Activated gamma-delta T cell (primary cell): ENCODE measurements at places on chromosomes 2 and 18.
A peak's percentile ranks its signal among the peaks of the same experiment; 100 is the strongest.

GRCh38 chr2:63424329-63425078 lies 163.8 kb downstream of the WDPCP start:
- DNase-seq: no peak

- DNase-seq: no peak
These were observed 61.3 kb downstream of the NUP35 start for GRCh38 chr2:183185534-183185933.

DNA sequence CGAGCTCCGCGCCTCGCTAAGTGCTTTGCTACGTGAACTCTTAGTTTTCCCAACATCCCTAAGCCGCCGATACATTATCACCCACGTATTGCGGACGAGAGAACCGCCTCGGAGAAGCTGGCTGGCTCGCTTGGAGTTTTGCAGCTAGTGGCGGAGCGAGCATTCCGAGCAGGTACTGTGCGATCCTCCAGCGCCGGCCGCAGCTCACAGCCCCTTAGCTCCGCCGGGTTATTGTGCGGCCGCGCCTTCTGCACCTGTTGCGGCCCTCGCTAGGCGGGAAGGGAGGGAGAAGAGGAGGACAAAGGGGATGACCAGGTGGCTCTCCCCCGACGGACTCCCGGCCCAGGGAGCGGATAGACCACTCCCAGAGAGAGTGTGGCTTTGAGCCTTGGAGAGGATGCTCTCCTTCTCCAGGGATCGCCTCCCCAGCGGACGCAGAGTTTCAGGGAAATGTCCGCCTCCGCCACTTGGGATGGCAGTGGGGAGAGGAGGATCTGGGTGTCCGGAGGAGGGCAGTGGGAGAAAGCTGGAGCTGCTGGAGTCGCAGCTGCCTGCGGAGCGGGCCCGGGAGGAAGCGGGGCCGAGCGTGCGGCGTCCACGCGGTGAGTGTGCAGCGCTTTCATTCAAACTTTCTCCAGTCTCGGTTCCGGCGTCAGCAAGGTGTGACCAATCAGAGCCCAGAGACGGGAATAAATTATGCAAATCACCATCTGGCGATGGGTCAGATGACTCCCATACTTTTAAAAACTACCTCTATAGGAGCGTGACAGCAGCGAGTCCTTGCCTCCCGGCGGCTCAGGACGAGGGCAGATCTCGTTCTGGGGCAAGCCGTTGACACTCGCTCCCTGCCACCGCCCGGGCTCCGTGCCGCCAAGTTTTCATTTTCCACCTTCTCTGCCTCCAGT lies at the start of gene LIPG:
LIPG (plus strand) TSS at position 769 of the 905 bp plus-strand sequence. CDS start 252 bp downstream, outside the sequence.
- peak; percentile 18 for DNase-seq

- no peak for DNase-seq
These were observed 246.2 kb downstream of the XIRP2 start for GRCh38 chr2:167134381-167135072.

DNA sequence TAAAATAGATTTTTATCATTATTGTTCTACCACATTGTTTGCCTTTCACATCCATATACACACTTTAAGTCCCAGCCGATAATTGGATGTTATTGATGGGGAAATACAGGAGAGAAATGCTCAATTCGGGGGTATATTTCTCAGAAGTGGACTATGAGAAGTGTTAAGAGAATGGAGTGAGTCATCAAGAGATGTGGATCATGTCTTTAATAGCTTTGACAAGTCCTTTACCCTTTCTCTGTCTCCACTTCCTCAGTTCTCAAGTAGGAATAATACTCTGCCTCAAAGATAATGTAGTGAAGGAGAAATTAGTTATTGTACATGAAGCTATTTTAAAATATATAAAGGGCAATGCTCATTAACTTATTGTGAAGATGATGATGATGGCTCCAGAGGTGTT lies 1017.6 kb upstream of the PIK3C3 start:
- DNase-seq: no peak

DNA sequence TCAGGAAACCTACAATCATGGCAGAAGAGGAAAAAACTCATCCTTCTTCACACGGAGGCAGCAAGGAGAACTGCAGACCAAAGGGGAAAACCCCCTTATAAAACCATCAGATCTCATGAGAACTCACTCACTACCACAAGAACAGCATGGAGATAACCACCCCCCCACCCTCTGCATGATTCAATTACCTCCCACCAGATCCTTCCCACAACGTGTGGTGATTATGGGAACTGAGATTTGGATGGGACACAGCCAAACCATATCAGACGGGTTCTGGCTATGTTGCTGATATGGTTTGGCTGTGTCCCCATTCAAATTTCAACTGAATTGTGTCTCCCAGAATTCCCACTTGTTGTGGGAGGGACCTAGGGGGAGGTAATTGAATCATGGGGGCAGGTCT lies 28.7 kb upstream of the CCDC150 start:
- no peak for DNase-seq
